ENCODE measurements at places on chromosomes 5 and 9.

GRCh38 chr5:157390551-157391297 lies 69.3 kb upstream of the NIPAL4 start:
- DNase-seq: no peak

- DNase-seq: no peak
These were observed 319.2 kb upstream of the PANK3 start for GRCh38 chr5:168898247-168898911.

DNA sequence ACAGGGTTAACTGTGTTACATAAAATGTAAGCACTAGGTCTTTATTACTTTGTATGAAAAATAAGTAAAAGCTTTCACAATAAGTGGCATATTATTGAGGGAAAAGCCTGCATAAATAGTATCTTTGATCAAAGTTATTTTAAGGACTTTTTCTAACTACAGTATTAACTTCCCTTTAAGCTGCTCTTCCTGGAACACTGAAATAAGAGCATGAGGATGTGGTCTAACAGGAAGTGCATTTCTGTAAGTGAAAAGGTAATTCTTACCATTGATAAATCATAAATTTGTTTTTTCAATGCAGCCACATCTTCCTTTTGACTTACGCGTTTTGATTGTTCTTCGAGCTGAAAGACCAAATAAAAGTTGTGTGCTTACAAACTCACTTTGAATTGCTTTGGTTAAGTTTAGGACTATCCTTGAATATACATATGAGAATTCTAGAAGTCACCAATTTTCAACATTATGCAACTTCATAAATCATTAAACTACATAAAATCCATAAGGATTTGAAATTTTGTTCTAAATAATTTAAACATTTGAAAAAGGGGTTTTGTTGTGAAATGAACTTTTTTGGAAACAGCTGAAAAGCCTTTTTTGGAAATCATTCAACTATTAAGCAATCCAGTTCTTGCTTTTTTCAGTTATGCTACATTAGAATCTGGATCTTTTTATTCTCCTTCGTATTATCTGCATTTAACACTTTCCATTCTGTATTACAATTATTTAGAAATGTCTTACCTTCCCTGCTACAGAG lies 50.6 kb downstream of the RASEF start:
- no peak for DNase-seq

- no peak for DNase-seq
These were observed 10.4 kb downstream of the CYSTM1 start for GRCh38 chr5:140185409-140185808.

DNA sequence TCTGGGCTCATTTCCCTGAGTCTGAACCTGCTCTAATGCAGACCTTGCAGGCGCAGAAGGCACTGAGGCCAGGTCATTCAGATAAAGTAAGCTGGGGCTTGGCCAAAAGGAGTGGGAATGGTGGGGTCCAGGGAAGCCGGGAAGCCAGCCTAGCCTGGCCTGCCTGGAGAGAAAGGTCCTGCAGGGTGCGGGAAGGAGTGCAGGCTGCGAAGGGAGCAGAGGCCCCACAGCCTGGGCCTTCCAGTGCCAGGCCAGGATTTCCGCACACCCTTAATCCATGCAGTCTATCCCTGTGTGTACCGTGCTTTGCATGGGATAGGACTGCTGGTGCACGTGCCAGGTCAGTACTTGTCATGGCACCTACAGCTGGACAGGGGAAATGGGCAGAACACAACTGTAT lies 3.6 kb upstream of the STING1 start:
- DNase-seq: no peak

- no peak for DNase-seq
These were observed 88.9 kb downstream of the PCSK5 start for GRCh38 chr9:75979362-75979761.

DNA sequence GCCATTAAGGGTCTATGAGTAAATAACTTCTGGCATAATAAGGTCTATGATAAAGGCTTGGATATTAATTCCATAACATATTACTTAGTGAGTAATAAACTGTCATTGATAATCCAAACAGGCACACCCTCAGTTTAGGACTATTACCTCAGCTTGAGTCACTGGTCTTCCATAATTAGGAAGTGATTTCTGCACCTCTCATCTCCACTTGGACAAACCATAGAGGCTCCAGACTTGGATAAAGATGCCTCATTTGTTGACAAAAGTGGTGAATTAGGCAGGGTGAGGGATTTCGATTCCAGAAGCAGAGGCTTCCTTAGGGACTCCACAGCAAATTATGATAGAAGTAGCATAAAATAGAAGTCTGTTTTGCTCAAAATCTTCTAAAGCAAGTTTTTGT lies 127.5 kb upstream of the MTAP start:
- no peak for DNase-seq

Measured in NCI-H1417 treated with DMSO at 0.1 percent for 48 hours (cell line).